ENCODE measurements at places on chromosomes 2 and 18. TPM values are rescaled to one million over a fixed set of nuclear protein-coding genes. Genes with fewer than 3 reads are reported as not detected.

Gene HOXD10
- 163 TPM for polyA plus RNA-seq

Gene SATB2
- polyA plus RNA-seq = 11.6 TPM

Gene RAB6C
- 0.44 TPM for polyA plus RNA-seq

Gene CFC1
- not detected for polyA plus RNA-seq

Gene ZBTB7C
- polyA plus RNA-seq = 16.6 TPM

Gene CLIP4
- polyA plus RNA-seq = 14.0 TPM

Gene GNLY
- polyA plus RNA-seq = 0.13 TPM

Gene SMYD1
- polyA plus RNA-seq = 0.14 TPM

DNA sequence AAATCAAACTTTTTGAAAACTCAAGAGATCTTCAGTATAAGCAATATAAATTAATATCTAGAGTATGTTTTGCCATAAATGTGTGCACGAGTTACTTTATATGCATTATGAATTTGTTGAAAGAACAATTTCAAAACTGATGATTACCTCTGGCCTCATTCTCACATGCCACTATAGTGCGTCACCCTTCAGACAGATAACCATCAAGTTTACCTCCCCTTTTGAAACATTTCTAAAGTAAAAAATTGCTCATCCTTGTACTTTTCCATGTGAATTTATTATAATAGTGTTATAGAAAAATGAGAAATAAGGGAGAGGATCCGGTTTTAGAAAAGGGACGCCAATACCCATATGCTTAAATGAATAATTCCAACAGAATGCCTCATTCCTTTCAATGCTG, 38.3 kb downstream of the ZEB2 start:
- no peak for DNase-seq

- no peak for DNase-seq
These were observed 58.6 kb downstream of the NCAPH start for GRCh38 chr2:96393989-96394761.

DNA sequence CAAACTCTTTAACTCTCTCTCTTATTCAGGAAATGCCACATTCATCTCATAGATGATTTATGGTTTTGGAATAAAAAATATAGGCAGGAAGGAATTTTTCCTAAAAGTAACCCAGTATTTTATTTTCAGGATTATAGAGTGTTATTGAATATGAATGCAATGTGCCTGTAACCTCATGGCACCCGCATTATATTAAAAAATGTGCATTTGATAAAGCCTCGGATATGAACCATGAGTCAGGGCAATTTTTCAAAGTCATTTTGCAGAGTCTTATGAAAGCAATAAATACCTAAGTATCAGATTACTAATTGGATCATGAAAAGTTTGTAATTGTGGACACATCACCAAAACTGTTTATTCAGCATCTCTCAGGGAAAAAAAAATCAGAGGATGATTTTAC, 573.8 kb downstream of the TSN start:
- no peak for DNase-seq

DNA sequence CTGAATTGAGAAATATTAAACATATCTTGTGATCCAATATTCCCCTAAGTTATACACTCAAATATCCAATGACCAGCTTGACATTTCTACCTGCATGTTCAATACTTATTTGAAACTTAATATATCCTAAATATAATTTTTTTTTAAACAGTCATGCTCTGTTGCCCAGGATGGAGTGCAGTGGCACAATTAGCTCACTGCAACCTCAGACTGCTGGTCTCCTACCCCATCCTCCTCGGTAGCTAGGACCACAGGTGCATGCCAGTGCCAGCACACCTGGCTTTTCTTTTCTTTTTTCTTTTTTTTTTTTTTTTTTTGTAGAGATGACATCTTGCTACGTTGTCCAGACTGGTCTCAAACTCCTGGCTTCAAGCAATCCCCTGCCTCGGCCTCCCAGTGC, 4.2 kb downstream of the KYNU start:
- DNase-seq = no peak

DNA sequence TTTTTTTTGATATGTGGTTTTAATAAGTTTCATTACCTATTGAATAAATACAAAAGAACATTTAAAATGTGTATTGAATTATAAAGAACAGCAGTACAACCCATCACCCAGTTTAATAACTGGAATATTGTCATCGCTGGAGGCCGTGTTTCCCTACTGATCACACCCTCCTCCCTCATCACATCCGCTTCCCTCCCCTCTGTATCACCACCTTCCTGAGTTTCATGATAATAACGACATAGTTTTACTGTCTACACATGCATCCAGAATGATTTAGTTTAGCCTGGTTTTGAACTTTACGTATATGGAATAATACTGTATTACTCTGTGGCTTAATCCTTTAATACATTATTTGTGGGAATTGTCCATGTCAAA, 2.1 kb downstream of the SERPINB8 start:
- DNase-seq = no peak

DNA sequence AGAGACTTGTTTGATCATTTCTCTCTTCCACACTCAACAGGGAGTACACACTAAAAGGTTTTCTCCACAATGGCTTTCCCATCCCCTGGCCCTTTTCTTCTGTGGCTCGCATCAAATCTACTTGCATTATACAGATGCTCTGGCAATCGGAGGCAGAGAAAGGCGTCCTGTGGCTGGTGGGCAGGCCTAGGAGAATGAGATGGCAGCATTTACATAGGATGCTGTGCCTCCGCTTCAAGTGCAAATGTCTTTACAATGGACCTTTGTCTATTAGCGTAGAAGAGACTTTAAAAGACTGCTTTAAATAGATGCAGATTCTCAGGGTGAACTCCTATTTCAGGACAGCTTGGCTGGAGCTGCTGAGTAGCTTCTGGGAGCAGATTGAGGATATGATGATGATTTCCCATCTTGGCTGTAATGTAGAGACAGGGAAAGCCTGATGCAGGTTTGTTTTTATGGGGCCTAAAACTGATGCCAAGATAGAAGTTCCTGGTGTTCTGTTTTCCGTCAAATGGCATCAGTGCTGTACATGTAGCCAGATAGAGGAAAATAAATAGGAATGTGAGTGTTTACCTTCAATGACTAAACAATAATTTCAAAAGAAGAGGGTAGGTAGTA, 423.4 kb downstream of the RND3 start:
- no peak for DNase-seq

GRCh38 chr2:230938098-230938497, 13.1 kb upstream of the GPR55 start:
- no peak for DNase-seq

GRCh38 chr18:9549405-9549804, 65.0 kb downstream of the PPP4R1 start:
- DNase-seq = no peak

DNA sequence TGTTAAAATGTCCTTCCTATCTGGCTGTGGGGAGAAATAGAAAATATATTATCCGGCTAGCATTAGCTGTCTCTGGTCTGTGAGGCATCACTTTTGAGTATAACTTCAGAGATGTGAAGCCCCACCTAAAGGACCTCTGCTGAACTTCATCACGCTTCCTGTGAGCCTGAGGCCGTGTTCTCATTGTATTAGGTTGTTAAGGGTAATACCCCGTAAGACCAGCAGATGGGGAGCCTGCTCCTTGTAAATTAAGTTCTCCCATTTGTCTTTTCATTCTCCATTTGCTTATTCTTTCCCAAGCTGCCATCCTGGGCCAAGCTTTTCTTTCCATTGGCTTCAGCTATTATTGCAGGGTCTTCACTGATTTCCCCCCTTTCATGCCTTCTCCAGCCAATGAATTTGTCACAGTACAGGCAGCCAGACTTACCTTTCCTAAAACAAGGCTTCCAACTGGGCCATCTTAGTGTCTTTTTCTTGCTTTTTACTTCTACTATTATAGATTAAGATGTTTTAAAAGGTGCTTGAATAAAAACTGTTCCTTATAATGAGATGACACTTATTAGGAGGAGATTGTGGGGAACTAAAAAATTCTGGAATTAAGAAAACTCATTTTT, 12.4 kb downstream of the NIF3L1 start:
- DNase-seq = peak; percentile 36

DNA sequence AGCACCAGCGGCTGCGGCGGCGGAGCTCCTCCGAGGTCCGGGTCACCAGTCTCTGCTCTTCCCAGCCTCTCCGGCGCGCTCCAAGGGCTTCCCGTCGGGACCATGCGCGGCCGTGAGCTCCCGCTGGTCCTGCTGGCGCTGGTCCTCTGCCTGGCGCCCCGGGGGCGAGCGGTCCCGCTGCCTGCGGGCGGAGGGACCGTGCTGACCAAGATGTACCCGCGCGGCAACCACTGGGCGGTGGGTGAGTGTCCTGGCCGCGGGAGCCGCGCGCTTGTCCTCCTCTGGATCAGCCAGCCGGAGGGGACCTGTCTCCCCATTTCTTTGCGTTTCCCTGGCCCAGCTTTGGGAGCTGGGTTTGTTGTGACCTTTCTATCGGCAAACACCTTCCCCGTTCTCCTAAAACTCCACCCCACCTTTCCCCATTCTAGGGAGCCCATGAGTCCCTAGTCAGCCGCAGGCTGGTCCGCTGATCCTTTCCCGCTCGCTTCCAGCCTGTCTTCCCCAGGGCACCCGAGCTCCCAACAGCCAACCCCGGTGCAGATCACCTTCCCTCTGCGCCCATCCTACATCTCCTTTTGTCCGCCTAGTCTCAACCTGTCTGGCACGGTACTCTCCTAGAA, 316 bp downstream of the GRP start:
- DNase-seq = no peak

GRCh38 chr2:206472094-206472493, 28.8 kb downstream of the ADAM23 start:
- no peak for DNase-seq

Measured in renal cortex interstitium (tissue), 15 donors.